ENCODE measurements at places on chromosomes 2 and 18.

- DNase-seq, result no peak
Observed at GRCh38 chr2:237322564-237322963, 91.4 kb downstream of the COL6A3 start.

GRCh38 chr18:25097569-25098056, 254.4 kb downstream of the ZNF521 start:
- DNase-seq, result no peak

- DNase-seq, result no peak
Observed at GRCh38 chr2:54644236-54644635, 79.2 kb upstream of the EML6 start.

DNA sequence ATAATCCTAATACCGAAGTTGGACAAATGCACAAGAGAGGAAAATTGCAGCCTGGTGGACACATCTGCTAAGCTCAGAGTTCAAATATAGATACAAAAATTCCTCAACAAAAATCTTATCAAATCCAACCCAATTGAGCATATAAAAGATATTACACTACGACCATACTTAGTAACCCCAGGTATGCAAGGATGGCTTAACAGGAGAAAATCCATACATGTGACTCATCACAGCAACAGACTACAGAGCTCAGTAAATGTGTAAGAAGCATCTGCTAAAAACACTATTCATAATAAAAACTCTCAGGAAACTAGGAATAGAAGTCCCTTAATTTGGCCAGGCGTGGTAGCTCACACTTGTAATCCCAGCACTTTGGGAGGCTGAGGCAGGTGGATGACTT, 28.3 kb downstream of the HS6ST1 start:
- no peak for DNase-seq

DNA sequence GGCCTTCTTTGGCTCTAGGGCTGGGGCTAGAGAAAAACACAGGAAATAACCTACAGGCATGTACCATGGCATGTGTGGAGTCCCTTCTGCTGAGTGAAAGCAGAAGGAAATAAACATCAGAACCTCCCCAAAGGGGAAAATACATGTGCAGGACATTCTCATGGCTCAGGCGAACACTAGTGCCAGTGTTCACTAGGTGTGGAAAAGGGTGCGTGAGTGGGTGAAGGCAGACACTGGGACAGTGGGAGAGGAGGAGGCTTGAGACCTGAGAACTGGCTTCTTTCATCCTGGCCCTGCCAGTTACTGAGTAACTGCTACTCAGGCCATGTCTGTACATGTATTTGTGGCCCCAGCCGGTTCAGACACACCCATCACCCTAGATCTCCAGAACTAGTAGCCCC, 268.2 kb downstream of the PRKCE start:
- no peak for DNase-seq

- DNase-seq, result no peak
Observed at GRCh38 chr2:65666156-65666725, 233.8 kb upstream of the SPRED2 start.

- DNase-seq, result no peak
Observed at GRCh38 chr2:166892397-166892796, 4.1 kb downstream of the XIRP2 start.

DNA sequence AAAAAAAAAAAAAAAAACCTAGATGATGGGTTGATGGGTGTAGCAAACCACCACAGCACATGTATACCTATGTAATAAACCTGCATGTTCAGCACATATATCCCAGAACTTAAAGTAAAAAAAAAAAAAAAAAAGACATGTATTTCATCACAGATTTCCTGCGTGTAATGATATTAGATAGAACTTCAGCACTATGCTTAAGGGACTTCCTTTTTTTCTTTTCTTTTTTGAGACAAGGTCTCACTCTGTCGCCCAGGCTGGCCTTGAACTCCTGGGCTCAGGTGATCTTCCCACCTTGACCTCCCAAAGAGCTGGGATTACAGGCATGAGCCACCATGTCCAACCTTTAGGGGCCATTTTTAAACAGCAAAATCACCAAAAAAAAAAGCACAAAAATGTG, 42.0 kb downstream of the NEURL3 start:
- no peak for DNase-seq

DNA sequence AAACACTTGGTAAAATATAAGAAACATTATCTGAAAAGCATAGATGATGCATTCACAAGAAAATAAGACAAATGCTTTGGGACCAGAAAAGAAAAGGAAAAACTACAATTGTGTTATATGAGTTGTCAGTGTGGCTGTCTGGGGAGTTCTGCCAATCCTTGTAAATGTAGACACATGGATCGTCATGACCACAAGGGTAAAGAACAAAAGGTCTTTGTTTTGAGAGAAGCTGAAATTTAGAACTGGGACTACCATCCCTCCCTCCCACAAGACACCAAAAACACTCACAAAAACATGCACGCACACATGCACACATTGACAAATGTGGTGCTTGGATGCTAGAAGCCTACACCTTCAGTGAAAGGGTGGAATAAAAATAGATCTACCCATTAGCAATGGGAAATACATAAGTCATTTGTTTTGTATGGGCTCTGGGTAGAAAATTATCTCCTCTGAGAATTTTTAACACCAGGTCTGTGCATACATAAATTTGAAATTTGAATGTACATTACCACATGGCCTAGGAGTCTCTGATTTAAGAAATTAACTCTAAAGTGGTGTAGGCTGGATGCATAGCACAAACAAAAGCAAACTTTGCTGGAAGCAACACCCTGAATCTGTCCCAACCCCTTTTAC, 266.2 kb upstream of the SLC39A10 start:
- DNase-seq, result no peak

DNA sequence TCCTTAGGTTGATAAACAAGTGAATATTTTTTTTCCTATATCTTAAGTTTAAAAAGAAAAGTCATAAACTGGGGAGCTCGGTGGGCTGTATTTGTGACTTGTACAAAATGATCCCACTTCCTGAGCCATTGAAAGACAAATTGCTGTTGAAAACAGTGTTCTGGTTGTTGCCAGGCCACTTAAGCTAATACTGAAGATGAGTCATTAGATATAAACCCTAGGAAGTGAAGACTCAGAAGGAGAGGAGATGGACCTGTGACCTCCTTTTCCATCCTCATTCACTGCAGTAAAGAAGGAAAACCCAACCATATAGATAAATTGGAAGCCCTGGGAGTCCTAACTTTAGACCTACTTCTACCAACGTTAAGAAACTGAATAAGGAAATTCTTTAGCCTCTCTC, 46.2 kb upstream of the SERPINE2 start:
- no peak for DNase-seq

GRCh38 chr2:160670618-160671017, 177.0 kb upstream of the RBMS1 start:
- DNase-seq, result no peak

DNA sequence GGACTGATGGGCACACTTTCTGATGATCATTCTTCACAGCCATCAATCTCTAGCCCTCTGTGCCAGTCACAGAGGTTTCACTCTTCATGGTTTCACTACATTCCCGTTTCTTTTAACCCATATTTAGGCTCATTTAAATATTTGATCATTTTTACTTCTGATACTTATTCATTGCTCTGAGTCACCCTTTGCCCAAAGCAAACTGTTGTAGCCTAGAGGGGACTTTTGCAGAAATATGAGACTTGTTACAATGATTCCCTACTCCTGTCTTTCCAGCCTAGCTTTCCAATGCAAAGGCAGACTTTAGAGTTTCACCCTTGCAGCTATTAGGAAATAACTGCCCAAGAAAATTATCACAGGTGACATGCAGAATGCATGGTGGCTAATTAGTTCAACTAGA, 444.2 kb downstream of the PTPRM start:
- no peak for DNase-seq

- no peak for DNase-seq
Observed at GRCh38 chr2:228318218-228318617, 136.7 kb upstream of the SPHKAP start.

DNA sequence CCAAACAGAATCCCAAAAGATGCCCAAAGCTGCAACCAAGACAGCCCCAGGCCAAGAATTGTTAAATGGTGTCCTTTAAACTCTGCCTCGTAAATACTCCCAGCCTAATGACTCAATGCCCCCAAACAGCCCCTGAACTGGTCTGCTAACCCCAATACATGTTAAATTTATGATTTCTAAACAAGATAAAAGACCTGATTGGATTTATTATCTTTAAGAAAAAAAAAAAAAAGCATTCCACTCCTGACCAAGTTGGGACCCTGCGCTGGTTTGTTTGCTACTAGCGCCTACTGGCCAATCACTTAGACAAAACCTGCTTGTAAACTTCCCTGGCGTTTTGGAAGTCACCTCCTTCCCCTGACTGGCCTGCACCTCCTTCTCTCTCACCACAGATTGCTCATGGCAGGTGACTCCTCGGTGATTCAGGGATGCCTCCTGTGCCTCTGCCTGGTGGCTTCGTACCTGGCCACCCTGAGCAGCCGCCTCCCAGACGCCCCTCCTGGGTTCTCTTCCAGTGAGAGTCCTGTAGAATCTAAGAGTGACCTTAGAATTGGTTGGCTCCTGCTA, 121.3 kb downstream of the BCL11A start:
- no peak for DNase-seq

GRCh38 chr2:138893746-138894145, 113.6 kb upstream of the NXPH2 start:
- no peak for DNase-seq

GRCh38 chr18:79644666-79645057, 34.9 kb upstream of the CTDP1 start:
- no peak for DNase-seq

- no peak for DNase-seq
Observed at GRCh38 chr18:23071285-23071684, 64.0 kb upstream of the CABLES1 start.

DNA sequence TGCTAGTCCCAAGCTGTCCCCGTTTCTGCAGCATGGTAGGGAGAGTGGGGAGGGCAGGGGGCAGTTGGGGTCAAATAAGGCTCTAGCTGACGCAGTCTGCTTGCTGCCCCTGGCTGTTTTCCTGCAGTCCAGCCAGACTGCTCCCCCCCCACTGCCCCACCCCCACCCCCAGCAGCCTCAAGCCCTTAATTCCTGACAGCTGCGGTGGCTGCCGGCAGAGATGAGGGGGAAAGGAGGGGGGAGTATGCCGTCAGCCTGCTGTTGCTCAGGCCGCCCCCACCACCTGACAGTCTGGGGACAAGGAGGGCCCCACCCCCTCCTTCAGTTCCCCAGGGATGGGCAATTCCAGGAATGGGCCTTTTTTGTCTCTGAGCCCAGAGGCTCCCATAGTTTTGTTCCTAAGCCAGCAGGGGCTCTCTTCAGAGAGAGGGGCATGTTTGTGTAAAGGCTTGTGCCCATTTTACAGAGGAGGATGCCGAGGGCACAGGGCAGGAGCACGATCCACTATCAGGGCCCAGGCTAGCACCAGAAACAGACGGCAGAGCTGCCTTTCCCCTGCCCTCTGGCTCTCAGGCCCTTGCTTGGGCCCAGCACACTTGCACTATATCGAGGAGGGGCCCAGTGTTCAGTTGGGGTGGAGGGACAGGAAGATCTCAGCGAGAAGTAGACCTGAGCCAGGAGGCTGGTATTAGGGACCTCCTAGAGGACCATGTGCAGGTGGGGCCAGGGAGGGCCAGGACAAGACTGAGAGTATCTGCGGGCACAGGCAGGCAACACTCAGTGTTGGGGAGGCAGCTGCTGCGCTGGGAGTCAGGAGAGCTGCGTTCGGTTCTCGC, 1.5 kb upstream of the WNT10A start:
- no peak for DNase-seq

GRCh38 chr2:23230885-23231284, 154.1 kb upstream of the KLHL29 start:
- DNase-seq, result no peak

DNA sequence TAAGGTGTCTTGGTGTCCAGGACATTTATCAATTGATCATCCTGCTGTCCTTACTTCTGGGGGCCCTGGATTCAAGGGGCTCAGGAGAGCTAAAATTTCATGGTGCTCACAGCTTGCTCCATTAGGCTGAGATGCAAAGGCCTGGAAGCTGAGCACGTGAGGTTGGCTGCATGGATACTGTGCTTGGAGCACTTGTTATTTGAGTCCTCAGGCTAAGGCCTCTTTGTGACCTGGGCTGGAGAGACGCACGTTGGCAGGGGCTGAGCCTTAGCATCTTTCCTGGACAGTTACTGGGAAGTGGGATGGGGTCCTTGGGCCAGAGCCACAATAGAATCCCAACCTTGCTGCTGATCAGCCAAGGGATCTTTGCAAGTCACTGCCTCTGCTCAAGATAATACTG, 151.2 kb upstream of the HS6ST1 start:
- DNase-seq, result no peak

- no peak for DNase-seq
Observed at GRCh38 chr2:98801286-98801685, 70.4 kb upstream of the MGAT4A start.

DNA sequence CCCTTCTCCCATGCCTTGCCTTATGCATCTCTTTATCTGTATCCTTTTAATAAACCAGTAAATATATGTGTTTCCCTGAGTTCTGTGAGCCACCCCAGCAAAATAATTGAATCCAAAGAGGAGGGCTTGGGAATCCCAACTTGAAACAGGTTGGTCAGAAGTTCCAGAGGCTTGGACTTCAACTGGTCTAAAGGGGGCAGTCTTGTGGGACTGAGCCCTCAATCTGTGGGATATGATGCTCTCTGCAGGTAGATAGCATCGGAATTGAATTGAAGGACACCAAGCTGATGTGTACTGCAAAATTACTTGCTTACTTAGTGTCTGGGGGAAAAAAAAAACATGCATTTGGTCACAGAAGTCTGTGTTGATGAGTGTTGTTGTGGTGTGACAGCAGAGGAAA, 1033.5 kb upstream of the TMEFF2 start:
- DNase-seq, result no peak

- no peak for DNase-seq
Observed at GRCh38 chr2:85428343-85428881, 9.9 kb downstream of the SH2D6 start.

GRCh38 chr2:227394401-227394800, 6.7 kb upstream of the SCYGR1 start:
- DNase-seq, result no peak

GRCh38 chr2:196131384-196131937, 39.9 kb downstream of the STK17B start:
- no peak for DNase-seq

DNA sequence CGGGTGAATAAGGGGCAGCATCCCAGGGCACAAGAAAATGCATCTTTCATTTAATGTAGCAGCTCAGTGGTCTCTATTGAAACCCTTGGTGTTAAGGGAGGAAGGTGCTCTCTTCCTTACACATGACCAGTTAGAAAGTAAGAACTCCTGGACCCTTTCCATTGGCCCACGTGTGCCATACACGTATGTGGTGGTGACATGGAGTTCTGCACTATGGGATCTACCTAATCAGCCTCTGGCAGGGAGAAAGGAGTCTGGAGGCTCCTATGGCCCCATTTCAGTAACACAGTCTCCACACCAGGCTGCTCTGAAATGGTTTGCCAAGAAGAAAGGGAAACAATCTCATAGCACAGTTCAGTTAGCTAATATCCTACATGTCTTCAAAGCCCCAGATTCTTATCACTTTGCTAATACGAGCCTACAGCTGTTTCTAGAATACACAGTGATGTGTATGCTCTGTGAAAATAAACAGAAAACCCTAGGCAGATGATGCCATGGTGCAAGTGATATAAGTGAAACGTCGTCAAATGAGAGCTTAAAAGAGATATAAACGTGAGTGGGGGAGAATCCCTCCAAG, 7.0 kb downstream of the EFEMP1 start:
- no peak for DNase-seq

Measured in posterior cingulate gyrus (tissue), 11 donors.